Tongue (tissue), 3 donors: ENCODE measurements at places on chromosomes 3 and 15. TPM values are rescaled to one million over a fixed set of nuclear protein-coding genes. Genes with fewer than 3 reads are reported as not detected.

The SERINC4 gene
- 0.10 TPM for total RNA-seq

The FSIP1 gene
- total RNA-seq, result 0.10 TPM

The STRC gene
- 0.21 TPM for total RNA-seq

The SYNPR gene
- not detected for total RNA-seq

The TMOD3 gene
- total RNA-seq, result 24.5 TPM

The RIOX2 gene
- 45.7 TPM for total RNA-seq

The NAA80 gene
- total RNA-seq, result 5.6 TPM

The KLF15 gene
- total RNA-seq, result 12.1 TPM

The HRG gene
- total RNA-seq, result not detected
